AG10803 (cell line): ENCODE measurements at places on chromosomes 5 and 9.

- no peak for DNase-seq
Measured at GRCh38 chr5:124341066-124341858, 405.2 kb downstream of the ZNF608 start.

DNA sequence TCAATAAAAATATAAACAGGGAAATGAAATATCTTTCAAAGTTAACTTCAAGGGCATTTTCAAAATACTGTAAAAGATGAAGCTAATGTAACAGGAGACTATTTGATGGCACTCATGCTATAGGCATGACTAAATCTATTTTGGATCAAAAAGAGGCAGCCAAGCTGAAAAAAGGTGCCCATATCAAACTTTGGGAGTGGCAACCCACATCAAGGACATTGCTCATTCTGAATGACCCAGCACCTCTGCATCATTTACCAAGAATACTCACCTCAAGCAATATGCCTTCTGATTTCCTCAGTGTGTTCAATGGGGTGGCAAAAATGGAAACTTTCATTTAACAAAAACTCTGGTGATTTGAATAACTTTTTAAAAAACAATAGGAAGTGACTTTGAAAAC lies 853.3 kb downstream of the TLE1 start:
- no peak for DNase-seq

DNA sequence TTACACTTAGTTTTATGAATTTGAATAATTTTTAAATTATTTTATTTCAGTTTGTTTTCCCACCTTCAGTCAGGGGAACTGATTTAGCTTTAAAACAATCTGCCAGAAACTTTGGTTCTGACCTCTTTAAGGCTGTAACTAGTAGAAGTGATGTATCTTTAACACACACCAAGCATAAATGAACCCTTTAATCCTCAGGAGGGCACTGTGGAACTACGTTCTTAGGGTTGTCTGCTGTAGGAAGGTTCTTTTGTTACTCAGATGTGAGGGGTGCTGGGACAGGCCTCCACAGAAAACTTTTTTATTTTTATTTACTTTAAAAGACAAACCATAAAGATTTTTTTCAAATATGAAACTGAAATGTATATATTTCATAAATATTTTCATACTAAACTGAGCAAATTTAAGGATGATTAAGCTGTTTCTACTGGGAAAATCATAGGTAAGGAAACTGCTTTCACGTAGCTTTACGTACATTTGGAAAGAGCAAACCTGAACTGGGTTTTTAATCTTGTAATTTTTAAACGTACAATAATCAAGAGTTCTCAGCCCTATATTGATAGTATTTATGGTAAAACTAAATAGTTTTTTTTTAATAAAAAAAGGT lies 5.3 kb downstream of the KLF4 start:
- DNase-seq, result peak; percentile 84

GRCh38 chr5:131754363-131754762 lies 42.5 kb downstream of the FNIP1 start:
- DNase-seq, result no peak

- DNase-seq, result no peak
Measured at GRCh38 chr9:120524863-120525262, 55.1 kb downstream of the CDK5RAP2 start.

DNA sequence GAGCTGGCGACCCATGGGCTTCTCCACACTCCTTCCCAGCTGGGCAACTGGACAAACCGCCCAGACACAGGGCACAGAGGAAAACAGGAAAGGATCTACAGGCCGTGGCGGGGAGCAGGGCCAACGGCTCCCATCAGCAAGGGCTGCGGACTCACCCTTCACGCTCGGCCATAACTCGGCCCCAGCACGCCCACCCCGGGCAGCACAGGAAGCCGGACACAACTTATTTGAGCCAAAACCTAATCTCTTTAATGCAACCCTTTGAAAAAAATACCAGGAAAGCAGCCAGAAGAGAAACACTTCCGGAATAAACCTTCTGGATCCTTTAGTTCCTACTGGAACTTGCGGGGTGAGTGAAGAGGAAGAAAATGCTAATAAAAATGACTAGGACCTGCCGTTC lies 59.9 kb downstream of the VAV2 start:
- DNase-seq, result no peak

- DNase-seq, result peak; percentile 76
Measured at GRCh38 chr9:95854386-95855020, 21.0 kb upstream of the ERCC6L2 start.

DNA sequence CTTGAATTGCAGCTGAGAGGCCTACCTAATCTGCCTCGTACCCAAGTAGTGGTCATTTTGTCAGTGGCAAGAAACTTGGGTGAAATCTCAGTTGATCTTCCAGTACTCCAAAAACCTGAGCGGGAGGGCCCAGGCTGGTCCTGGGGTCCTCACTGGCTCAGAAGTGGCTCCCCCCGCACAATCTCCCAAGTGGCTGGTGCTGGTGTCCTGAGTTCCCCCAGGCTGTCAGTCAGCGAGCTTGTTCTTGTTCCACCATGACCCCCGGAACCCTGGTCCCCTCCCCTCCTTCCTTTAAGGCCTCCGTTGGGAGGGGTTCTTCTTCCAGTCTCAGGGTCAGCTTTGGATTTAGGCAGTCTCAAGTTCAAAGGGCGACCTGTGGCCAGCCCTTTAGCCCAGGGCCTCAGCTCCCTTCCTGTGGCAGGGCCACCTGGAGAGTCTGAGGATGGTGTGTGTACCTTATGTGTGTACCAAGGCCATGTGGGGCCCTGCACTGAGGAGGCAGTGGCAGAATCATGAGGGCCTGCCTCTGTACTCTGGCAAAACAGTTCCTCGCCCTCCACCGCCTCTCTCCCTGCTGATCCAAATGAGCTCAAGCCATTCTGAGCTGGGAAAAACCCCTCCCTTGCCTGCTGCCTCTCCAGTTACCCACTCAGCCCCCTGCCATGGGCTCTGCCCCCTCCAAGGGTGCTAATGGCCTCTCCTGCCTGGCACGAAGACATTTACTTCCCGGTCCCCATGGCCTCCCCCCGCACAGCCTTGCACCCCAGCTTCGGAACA lies 4.5 kb upstream of the DBN1 start:
- no peak for DNase-seq

- no peak for DNase-seq
Measured at GRCh38 chr9:2755285-2755684, 38.0 kb downstream of the KCNV2 start.
